T47D (cell line): ENCODE measurements at places on chromosomes 5 and 9.

DNA sequence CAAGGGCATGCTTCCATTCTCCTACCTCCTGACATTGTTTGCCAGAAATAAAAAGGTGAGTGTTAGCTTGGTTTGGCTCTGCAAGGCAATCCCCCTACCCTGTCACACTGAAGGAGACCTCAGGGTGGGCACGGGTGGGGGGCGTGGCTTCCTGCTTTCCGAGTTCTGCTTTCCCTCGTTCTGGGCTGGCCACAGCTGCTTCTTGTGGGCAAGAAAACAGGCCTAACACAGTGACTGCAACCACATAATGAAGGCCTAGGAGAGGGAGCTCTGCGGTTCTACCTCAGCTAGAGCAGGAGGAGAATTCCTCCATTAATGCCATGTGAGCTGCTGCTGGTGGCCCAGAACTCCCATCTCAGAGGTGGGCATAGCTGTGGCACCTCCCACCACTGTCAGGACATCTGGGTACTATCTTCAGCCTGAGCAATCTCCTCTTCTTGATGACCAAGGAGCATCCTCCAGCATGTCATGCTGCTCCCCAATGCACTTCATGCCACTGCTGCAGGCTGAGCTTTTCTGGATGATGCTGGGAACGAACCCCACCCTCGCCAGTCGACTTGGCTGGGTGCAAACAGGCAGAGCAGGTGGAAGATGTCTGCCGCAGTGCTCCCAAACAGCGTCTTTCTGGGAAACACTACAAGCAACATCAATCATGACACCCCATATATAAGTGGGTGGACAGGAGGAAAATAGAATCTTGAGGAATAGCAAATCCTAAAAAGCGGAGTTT, 139.5 kb upstream of the RAPGEF1 start:
- DNase-seq: no peak

DNA sequence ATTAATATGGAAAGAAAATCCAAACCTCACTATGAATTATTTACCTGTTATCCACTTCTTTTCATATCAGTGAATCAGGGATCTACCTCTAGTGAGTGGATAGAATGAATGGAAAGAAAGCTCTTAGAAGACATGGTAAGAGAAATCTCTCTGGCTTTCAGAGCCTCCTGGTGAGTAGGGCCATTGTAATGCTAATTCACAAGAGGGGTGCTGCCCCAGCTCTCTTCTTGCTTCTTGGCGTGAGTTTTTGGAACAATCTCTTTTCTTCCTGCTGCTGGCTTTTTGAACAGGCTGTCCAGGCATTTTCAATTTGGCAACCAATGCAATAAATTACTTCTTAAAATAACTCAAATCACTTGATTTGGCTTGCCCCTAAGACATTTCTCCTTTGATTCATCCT, 49.9 kb upstream of the KCNN2 start:
- no peak for DNase-seq

DNA sequence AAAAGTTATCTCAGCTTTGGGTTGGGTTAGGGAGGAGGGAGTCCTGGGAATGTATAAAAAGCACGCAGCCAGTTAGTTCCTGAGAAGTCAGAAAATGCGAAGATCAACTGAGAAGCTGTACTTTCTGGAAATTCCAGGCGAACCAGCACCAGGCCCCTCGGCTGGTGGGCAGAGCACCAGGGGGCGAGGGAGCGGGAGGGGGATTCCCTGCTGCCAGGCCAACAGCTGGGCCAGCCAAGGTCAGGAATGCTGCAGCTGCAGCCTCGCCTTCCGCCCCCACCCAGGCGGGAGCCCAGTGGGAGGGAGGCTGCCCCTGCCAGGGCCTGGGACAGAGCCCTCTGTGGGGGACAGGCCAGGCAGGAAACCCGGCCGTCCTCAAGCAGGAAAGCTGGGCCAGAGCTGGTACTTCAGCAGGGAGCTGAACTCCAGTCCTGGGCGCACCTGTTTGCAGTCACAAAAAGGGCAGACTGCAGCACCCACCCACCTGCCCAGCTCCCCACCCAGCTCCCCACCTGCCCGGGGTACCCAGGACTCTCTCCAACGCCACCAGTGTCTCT, 35.5 kb downstream of the VAV2 start:
- DNase-seq: no peak

GRCh38 chr5:147557876-147558745, 48.2 kb upstream of the DPYSL3 start:
- no peak for DNase-seq

GRCh38 chr5:81162501-81162900, 70.6 kb upstream of the CKMT2 start:
- peak; percentile 35 for DNase-seq

DNA sequence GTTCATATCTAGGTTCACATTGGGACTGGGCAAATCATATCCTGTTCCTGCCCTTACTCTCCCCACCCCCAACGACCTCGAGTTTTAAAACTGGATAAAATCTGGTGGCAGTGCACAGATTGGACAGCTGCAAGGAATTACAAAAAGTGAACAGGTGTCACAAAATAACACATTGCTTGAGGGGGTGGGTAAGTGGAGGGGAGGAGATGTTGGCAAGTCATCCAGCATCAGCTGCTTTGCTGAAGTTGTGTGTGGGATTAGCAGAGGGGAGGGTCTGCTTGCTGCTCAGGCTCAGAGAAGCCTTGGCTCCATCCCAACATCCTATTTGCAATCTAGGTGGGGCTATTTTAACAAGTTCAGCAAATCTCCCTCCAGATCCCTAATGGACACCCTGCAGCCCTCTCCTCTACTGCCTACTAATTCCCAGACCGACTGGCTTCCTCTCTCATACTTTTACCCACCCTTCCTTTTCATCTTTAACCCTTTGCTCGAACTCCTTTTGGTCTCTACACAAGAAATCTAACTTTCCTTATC, 39.8 kb upstream of the SLC24A2 start:
- DNase-seq: no peak

DNA sequence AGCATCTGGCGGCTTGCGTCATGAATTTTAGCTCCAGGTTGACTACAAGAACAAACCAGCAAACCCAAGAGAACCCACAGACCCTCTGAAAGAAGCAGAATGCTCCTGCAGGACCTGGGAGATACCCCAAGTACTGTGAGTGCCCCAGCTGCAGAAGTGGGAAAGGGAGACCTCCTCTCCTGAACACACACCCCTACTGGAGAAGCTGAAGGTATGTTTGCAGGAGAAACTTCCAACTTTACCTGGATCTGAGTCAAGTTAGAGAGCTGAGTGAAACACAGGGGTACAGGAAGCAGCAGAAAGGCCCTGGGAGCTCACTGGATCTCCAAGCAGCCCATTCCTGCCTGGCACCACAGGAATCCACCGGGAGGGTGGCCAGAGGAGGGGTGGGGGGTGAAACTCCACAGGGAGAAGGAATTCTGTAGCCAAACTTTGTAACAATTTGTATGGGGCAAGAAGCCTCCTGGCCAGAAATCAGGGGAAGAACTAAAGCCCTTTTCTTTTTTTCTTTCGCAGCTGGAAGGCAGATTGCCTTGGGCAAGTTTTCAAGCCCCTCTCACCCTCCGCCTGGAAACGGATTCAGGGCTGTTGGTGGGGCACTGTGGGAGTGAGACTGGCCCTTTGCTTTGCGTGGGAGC, 576.2 kb downstream of the BNC2 start:
- DNase-seq: no peak

- DNase-seq: no peak
Observed at GRCh38 chr9:133968966-133969617, 23.0 kb downstream of the VAV2 start.

DNA sequence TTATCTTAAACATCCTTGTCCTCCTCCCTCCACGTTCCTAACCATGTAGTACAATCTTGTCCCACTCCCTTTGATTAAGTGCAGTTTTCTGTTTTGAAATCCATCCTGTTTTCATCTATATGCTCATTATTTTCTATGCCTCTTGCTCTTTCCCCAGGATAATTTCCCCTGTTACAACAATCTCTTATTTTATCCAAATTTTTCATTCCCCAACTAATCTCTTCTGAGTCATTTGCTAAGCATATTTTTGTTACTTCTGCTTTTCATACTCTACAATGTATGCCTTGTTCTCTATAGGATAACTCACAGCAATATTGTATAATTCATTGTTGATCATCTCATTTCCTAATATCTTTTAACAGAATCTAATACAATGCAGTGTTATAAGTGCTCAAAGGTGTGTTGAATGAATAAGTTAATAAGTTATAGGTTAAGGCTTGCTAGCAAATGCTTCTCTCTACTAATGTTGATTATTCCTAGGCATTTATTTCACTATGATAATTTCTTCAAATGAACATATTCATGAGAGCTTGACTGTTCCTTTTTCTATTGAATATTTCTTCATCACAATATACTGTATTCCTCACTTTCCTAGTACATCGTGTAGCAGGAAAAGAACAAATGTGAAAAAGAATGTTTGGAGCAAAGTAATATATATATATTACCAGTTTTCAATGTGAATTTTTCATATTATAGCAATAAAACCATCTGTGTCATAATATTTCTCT, 1.5 kb downstream of the OMD start:
- DNase-seq: no peak

DNA sequence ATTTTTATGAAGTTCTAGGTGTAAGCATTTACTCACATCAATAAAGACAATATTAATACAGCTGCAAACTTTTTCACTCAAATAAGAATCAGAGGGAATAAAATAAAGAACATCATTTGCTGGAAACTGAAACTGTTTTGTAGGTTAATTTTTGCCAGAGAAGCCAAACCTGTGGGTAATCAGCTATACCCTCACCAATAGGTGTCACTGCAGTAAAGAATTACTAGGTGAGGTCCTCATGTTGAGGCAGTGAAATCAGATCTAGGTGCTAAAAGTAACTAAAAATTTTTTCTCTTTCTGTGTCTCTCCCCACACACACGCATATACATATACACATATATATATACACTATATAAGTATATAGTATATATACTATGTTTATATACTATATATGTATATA, 1016.3 kb upstream of the SEMA6A start:
- DNase-seq: no peak

GRCh38 chr9:91913986-91914385, 36.0 kb downstream of the ROR2 start:
- DNase-seq: no peak

DNA sequence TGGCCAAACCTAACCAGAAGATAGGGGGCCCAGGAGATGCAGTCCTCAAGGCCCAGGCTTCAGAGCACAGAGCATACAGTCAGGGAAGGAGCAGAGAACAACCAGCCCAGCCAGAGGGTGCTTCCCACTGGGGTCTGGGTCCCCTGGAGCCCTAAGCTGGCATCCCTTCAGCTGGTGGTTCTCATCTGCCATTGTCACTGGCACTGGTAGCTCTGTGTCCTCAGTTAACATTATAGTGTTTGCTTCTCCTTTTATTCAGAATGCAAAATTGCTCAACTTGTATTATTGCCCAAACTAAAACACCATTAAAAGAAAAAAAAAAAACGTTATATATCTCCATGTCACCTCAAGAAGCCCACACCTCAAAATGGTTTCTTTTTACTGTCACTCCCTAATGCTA, 219.2 kb downstream of the ENC1 start:
- no peak for DNase-seq

GRCh38 chr5:33166948-33167347, 273.8 kb upstream of the TARS1 start:
- no peak for DNase-seq

DNA sequence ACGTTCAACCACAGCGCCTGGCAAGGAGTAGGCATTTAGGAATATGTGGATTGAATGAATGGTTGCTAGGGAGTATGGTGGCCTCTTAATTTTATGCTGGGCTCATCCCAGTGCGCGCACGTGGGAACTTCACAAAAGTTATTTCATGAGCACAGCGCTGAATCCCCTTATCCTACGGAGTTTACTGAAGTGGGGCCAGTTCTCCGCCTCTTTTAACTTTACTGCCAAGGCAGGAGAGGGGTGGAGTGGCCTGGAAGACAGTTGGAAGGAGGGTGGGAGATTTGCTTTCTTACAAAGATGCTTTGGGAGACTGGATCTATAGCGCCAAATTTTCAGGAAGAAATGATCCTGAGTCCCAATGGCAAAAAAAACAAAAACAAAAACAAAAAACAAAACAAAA, 326.5 kb downstream of the SH3GL2 start:
- DNase-seq: no peak

DNA sequence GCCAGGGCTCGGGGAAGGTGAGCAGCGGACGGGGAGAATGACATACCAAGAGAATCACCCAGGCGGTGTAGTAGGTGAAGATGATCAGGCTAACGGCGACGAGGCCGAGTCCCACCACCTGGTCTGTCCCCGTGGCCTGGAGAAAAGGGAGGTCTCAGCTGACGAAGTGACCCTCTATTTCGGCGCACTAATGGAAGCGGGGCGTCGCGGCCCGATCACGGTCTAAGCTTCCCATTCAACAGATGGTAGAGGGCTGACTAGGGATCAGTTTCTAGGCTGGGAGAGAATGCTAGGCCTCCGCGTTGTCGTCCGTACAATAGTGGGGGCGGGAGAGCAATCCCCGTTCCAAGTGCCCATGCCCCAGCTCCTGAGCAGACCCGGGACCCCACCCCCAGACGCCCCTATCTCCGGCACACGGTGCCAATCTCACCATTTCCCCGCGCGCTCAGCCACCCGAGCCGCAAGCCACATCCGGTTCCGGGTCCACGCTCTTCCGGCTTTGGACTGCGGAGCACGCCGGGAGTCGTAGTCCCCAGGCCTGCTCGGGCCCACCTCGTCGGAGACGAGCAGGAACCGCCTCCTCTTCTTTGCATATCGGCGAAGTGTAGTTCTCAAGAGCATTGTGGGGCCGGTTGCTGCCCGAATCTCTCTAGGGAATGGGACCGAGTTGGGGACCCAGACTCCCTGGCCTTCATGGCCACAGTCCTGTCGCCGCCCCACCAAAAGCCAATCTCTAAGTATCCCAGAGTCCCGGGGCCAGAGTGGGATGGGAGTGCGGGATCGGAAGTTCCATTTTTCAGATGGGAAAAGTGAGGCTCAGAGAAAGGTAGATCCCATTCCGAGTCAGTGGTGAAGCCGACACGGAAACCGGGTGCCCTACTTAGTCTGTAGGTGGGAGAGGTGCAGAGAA, at the start of gene DPM2:
Gene DPM2, minus strand, starts transcription at position 467 of the 910 bp plus-strand sequence. Its CDS starts 34 bp downstream, at position 433.
- peak; percentile 94 for DNase-seq

GRCh38 chr9:70588381-70588780, 173.9 kb upstream of the KLF9 start:
- DNase-seq: no peak

DNA sequence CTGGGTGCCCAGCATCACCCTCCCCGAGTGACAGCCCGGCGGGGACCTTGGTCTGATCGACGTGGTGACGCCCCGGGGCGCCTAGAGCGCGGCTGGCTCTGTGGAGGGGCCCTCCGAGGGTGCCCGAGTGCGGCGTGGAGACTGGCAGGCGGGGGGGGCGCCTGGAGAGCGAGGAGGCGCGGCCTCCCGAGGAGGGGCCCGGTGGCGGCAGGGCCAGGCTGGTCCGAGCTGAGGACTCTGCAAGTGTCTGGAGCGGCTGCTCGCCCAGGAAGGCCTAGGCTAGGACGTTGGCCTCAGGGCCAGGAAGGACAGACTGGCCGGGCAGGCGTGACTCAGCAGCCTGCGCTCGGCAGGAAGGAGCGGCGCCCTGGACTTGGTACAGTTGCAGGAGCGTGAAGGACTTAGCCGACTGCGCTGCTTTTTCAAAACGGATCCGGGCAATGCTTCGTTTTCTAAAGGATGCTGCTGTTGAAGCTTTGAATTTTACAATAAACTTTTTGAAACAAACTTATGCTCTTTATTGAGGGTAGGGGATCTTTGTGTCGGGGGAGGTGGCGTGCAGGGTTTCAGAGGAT, 1.3 kb downstream of the GADD45G start:
- peak; percentile 64 for DNase-seq

GRCh38 chr5:45385321-45386058, 310.7 kb downstream of the HCN1 start:
- DNase-seq: no peak
